Stimulated activated CD4-positive, alpha-beta T cell treated with anti-CD3 and anti-CD28 coated beads, Interleukin-15, amount 100 ng/mL, for 48 hours (primary cell): ENCODE measurements at places on chromosomes 6 and 20.

GRCh38 chr20:33549229-33549999 lies 59.5 kb downstream of the CBFA2T2 start:
- DNase-seq, result no peak

DNA sequence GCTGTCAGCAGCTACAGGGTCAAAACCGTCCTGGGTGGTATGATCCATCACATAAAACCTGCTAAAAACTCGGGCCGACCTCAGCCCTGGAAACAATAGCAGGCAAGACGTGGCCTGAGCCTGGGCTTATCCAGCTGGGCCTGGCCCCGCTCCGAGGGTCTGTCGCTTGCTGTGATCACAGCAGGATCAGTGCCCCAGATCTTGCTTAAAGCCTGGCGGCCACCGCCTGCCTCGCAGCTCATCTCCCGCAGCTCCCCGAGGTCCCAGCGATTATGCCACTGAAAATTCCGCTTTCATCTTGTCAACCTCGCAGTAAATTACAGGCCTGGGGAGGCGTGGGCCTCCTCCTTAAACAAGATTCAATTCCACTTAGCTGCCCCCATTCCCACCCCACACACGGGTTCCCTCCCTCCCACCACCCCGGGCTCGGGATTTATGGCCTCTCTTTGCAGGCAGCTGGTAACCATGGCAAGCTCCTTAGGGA lies 40.1 kb downstream of the CDH22 start:
- no peak for DNase-seq

DNA sequence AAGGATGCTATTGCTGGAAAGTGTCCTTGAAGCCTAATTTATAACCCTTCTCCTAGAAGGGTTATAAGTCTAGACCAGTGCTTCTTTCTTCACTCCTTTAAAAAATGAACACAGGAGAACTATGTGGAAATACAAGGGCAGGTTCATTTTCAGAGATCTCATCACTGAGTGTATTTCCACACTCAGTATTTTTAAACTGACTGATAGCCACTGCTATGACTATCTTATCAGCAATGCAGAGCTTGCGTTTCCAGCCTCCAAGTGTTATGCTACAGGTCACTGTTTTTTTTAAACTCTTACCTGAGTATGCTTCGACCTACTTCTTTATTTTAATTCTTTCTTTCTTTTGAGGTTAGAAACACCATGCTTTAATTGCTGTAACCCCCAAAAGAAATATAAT lies 319.1 kb downstream of the ARHGAP18 start:
- DNase-seq, result no peak

DNA sequence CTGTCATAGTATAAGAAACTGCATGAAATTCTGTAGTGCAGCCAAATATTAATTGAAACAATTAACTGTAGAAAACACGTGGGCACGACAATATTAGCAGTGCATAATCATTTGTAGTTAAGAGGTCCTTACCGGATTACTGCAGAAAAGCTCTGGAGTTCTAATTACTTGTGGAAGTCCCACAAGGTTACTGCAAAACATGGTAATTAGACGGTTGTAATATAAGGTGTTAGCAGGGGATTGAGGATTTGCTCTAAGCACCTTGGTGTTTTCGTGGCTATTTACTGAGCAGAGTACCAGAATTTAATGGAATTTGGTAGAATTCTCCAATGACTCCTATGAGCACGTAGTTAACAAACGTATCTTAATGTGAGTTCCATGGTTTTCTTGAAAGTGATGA lies 473.6 kb upstream of the AGPAT4 start:
- DNase-seq, result no peak

DNA sequence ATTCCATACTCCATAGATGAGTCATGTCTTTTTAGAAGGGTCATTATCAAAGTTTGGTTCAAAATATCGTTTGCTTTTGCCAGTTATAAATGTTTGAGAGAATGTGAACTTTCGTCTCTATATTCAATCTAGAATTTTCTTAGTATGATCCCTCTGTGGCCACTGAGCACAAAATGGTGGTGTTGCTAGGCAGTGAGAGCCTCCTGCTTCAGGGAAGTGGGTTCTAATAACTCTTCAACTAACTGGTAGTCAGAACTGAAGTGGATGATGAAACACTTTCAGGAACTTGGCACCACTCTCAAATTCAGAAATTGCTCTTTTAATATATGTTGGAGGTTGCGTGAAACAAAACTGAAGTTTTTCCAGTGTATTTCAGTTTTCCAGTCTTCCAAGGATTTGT lies 125.0 kb upstream of the DOK5 start:
- DNase-seq, result no peak

DNA sequence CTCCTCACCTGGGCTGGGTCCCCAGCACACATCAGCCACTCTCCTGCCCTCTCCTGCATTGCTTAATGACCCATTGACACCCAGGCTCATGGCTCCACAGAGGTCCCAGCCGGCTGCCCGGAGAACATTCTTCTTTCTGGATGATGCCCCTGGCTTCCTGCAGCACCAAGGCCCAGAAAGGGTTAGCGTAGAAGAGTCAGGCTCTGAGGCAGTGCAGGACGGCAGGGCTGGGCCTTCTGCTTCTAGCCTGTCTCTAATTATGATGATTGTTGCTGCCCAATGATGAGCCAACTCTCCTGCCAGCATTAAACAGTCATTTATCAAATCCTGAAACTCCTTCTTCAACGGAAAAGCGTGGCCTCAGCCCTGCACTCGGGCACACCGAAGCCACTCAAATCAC lies 66.4 kb downstream of the ZNF217 start:
- no peak for DNase-seq

- DNase-seq, result no peak
These were observed 95.9 kb downstream of the SAMD5 start for GRCh38 chr6:147604373-147604772.

- DNase-seq, result no peak
These were observed 582.6 kb upstream of the MMS22L start for GRCh38 chr6:97865612-97866011.

DNA sequence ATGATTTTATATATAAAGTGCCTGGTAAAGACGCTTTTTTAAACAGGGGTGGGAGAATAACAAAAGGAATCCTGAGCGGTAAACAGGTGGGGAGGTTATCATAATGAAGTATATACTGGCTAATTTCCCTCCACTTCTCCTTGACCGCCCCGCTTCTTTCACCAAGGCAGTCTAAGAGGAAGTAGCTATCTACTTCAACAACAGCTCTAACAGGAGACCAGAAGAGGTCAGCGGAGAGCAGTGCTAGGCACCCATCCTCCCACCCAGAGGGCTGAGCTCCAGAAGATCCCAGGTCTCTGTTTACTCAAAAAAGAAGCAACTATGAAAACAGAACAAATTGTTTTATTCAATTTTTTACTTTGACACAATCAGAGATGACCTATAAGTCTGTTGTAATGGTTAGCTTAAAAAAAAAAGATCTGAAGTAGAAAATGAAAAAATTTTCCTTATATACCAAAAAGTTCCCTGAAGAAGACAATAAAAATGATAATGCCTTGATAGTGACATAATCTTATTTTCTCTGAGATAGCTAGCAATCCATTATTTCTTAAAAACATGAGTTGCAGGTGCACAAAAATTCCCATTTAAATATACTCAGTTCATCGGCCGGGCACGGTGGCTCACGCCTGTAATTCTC lies 141.1 kb downstream of the PDSS2 start:
- peak; percentile 19 for DNase-seq

- DNase-seq, result no peak
These were observed 103.6 kb downstream of the MAP3K7 start for GRCh38 chr6:90483116-90483839.

- no peak for DNase-seq
These were observed 33.2 kb upstream of the MYB start for GRCh38 chr6:135147637-135148592.

DNA sequence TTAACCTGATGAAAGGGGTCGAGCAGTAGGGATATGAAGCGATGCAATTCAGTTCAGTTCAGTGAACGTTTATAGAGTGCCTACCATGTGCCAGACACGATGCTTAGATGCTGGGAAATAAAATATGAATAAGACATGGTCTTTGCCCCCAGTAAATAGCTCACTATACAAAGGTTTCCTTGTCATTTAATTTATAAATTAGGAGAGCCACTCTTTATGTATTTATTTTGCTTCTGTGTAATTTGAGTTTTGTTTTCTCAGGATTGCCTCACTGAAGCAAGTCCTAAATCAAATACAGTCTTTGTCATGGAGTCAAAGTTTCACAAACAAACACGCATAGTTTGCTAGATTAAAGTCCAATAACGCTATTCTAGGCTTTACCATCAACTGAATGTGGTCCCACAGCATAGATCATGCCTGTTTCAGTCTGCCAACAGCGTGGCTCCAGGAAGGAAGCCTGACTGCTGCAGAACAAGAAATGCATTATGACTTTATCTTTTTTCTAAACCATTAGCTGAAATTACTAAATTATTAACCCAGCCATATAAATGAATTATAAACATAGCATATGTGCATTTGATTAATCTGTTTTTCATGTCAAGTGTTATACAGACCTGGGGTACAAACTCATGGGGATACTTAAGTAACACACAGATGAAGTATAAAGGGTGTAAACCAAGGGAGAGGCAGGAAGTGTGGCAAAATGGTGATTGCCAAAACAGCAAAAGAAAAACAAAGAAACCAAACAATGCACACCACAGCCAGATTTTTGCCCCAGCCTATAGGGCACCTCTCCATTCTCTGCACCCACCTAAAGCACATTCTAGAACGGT lies 29.8 kb upstream of the CCN2 start:
- no peak for DNase-seq

- no peak for DNase-seq
These were observed 65.4 kb downstream of the PRND start for GRCh38 chr20:4787069-4787468.

GRCh38 chr20:63735859-63736718 lies at the start of gene LIME1:
Gene LIME1, plus strand, starts transcription at chr20:63736664. Its CDS starts 886 bp downstream, at chr20:63737550.
- no peak for DNase-seq

GRCh38 chr6:168413856-168414255 lies 27.1 kb upstream of the SMOC2 start:
- DNase-seq, result no peak

- no peak for DNase-seq
These were observed 233.6 kb downstream of the TTLL2 start for GRCh38 chr6:167558246-167559177.

DNA sequence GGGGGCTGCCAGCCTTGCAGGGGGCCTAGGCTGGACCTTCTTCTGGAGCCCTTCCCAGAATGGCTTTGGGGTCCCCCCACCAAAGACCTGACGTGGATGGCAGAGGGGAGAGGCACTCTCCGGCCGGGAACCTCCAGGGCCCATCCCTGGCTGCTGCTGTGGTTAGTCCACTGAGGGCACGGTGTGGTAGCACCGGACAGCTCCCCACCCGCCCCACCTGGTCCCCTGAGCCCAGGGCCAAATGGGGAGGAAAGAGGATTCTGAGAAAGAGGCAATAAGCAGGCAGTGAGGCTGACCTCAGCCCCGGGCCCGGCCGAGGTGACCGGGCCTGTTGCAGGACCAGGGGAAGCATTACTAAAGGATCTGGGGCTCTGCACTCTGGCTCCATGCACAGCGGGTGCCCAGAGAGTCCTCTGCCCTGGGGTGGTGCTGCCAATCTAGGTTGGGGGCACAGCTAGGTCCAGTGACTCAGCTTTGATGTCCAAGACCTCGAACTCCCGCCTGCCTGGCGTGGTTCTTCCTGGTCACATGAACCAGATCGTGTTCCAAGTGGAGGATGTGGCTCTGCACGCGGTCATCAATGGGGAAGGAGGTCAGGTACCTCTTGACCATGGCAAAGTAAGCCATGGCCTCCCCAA lies 2.2 kb downstream of the CENPB start:
- DNase-seq, result no peak

GRCh38 chr6:132054525-132054924 lies 103.4 kb upstream of the CCN2 start:
- no peak for DNase-seq

DNA sequence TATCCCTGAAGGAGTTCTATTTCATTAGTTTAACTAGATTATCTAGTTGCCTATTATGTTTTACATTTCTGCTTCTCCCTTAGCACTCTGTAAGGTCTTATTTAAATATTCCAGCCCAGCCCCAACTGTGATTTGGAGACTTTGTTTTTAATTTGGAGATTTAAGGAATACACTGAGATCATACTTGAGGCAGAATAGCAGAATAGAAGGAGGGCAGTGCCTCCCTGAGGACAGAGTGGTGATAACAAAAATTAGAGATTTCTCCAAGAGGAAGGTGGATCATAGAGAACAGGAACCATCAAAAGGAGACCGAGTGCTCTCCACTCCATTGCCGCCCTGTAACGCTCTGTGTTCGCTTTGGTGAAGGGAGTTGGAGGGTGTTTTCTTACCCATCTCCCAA lies 14.8 kb upstream of the CD164 start:
- DNase-seq, result no peak

DNA sequence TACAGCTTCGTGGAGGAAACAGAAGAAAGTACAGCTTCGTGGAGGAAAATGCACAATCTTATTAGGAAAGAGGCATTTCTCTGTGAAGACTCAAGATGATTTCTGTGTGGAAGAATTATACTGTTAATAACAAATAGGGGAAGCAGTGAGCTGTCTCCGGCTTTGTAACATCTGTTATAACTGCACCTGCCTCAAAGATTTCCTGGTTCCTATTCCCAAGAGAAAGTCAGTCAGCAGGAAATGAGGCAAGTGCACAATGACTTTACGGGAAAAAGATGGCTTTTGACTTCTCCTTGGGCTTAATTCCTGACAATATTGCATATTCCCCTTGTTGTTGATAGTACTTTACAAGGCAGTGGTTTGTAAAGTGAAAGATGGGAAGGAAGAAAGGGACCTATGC lies 538.5 kb downstream of the BMP2 start:
- DNase-seq, result no peak

GRCh38 chr6:138656364-138657064 lies 117.1 kb upstream of the CCDC28A start:
- no peak for DNase-seq

- DNase-seq, result no peak
These were observed 36.1 kb downstream of the FASTKD5 start for GRCh38 chr20:3123542-3123941.

DNA sequence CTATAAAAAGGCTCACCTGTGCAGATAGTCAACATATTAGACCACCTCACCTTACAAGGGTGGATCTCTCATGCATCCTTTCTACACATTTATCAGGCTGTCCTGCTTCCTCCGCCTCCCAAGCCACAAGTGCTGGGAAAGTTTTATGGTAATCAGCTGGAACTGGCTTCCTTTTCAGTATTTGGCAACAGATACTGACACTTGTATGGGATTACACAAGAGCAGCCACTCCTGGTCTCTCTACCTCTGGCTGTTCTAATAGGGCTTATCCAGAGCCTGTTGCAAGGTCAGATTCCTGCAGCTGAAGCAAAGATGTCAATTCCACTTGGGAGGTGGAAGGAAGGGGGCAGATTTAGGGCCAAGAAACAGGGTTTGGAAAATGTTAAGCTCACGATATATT lies 503 bp upstream of the GPLD1 start:
- no peak for DNase-seq

DNA sequence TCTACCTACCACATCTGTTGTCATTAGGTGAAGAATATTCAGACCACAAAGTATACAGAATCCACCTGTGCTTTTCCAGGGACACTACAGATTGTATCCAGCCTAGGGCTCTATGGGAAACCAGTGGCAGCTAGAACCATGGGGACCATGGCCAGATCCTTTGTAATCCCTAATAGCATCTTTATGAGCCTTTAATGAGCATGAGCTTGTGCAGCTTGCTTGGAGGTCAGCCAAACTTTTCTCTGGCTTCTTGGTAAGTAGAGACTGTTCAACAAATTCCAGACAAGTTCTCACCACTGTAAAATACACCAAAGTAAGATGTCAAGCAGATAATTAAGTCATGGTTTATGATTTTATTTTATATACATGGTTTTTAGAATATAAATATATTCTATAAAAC lies 301.6 kb upstream of the ADGRB3 start:
- DNase-seq, result no peak
